ENCODE measurements at places on chromosomes 2 and 18.
A peak's percentile ranks its signal among the peaks of the same experiment; 100 is the strongest.

DNA sequence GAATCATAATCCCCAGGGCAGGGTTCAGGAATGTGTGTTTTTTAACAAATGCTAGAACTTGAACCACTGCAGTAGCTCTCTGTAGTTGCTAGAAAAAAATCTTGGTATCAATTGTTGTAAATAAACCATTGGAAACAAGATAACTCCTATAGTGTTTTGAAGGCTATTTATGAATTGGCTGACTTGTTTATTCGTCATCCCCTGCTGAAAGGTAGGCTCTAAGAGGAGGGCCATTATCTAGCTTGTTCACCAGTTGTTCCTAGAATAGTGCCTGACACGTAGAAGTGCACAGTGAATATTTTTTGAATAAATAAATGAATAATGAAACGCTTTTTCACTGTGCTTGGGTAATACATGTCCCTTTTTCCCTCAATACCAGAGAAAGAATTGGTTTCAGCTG, 211.4 kb downstream of the BABAM2 start:
- DNase-seq: no peak

- no peak for DNase-seq
Measured at GRCh38 chr2:232132181-232132580, 170.7 kb downstream of the DIS3L2 start.

- DNase-seq: no peak
Measured at GRCh38 chr2:229422063-229422462, 151.0 kb upstream of the PID1 start.

DNA sequence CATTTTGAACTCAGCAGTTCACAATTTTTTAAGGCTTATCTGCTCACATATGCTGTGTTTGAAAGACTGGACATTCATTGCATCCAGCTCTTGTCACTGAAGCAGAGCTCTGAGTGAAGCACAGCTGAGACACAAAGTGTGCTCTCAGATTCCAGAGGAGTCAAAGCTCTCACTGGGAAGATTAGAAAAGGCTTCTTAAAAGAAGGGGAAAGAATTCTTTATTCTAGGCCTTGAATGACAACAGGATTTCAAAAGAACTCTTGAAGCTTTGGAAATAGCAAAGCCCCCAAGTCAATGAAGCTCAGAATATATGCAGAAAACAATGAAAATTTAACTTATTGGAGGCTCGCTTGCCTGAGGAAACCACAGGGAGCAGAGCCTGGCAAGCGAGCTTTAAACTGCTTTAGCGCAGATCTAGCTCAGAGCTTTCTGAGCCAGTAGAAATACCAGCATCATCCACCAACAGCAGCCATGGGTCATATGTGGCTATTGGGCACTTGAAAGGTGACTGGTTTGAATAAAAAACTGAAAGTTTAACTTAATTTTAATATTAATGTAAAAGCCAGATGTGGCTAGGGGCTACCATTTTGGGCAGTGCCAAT, 369.7 kb downstream of the OSR1 start:
- no peak for DNase-seq

GRCh38 chr2:238231251-238231793, 8.5 kb downstream of the HES6 start:
- no peak for DNase-seq

DNA sequence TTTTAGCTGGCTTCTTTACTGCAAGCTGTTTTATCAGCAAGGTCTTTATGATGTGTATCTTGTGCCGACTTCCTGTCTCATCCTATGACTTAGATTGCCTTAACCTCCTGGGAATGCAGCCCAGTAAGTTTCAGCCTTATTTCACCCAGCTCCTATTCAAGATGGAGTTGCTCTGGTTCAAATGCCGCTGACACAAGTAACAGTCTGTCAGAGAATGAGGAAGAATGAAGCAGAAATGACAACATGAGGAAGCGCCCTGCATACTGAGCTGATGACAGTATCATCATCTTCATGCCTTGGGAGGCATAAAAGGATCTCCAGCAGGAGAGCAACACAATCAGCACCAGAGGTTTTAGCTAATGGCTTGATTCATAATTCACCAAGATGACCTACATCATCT, 309.4 kb downstream of the NBAS start:
- no peak for DNase-seq

GRCh38 chr2:208608122-208608835, 201.7 kb downstream of the PTH2R start:
- no peak for DNase-seq

- DNase-seq: no peak
Measured at GRCh38 chr2:96601382-96602292, 36.5 kb downstream of the KANSL3 start.

GRCh38 chr2:201807452-201807999, 1.2 kb downstream of the CDK15 start:
- DNase-seq: no peak

GRCh38 chr2:109352898-109353689, 224.1 kb downstream of the SH3RF3 start:
- DNase-seq: no peak

- no peak for DNase-seq
Measured at GRCh38 chr18:49135877-49136276, 185.1 kb upstream of the SMAD7 start.

- no peak for DNase-seq
Measured at GRCh38 chr18:13811993-13812392, 12.0 kb upstream of the MC5R start.

DNA sequence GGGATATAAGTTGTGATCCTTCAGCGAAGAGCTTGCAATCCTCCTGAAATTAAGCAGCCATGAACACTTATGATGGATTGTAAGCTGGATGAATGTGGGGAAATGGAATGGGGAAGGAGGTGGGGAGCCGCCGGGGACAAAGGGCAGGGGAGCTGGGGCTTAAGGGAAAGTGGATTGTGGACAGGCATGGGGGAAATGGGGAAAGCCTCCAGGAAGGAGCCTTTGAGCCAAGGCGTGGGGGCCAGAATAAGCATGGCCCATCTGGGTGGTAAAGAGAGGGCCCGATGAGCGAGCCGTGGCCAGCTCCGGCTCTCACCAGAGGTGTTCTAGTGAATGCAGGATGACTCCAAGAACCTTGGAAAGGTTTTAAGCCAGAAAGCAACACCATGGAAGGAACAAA, 124.0 kb downstream of the SMAD7 start:
- no peak for DNase-seq

DNA sequence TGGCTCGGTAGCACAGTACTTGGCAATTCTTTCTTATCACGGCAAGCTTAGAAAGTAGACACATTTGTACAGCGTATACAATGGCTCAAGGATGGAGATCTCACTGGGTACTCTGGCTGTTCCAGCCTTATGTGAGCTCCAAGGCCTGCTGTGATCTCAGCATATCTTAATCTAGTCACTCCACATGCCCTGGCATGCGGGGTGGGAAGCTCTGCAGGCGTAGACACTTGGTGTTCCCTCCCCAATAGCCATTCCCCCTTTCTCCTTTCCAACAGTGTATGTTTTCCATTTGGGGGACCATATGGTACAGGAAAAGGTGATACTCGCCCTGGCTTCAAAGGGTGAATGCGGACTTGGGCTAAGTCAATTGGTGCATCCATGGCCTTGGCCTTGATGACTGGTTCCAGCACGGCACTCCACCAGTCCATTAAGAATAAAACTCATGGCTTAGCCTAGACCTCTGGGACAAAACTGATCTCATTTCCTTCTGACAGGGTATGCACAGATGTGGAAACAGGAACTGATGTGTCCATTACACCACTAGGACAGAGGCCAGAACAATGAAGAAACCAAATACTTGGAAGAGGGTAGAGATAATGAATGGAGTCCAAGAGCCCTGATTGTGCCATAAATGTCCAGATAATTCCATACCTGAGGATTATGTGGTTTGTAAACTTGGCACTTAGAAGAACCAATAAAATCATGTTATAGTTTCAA, 28.4 kb downstream of the TGIF1 start:
- DNase-seq: no peak

DNA sequence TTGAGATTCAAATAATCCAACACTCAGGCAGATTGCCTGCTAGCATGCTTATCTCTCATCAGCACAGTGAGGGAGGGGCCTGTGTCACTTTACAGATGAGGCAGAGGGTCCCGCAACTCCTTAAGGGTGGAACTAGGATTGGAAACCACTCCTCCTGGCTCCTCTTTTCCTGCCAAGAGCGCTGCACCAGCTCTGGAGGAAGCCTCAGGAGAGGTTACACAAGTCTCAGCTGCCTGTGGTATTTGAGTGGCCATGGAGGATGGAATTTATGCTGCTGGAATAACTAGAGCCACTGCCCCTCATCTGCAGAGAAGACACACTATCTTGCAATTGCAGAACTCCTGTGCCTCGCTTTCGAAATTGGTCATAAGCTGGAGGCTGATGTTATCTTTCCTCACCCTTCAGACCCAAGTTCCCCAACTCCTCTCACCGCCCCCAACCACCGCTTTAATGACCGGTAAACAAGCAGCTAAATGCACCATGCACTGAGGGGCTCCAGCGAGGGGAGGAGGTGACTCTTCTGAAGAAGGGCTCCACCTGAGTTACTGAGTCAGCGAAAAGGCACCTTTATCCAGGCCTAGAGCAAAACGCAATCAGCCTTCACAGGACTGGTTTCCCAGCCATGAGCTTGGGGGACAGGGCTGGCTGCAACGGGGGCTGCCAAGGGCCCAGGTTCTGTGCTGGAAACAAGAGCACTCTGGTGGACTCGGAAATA, 245.8 kb downstream of the SOX11 start:
- no peak for DNase-seq

- no peak for DNase-seq
Measured at GRCh38 chr2:145812165-145812554, 1292.2 kb upstream of the ZEB2 start.

GRCh38 chr18:54387631-54388030, 29.9 kb downstream of the C18orf54 start:
- peak; percentile 49 for DNase-seq

GRCh38 chr2:55163941-55164390, 68.1 kb downstream of the CLHC1 start:
- DNase-seq: no peak

GRCh38 chr2:94861308-94862152, 9.7 kb upstream of the TEKT4 start:
- DNase-seq: no peak

GRCh38 chr2:131156452-131157149, 51.5 kb downstream of the PLEKHB2 start:
- no peak for DNase-seq

- DNase-seq: no peak
Measured at GRCh38 chr18:62876828-62877227, 161.5 kb downstream of the PHLPP1 start.

DNA sequence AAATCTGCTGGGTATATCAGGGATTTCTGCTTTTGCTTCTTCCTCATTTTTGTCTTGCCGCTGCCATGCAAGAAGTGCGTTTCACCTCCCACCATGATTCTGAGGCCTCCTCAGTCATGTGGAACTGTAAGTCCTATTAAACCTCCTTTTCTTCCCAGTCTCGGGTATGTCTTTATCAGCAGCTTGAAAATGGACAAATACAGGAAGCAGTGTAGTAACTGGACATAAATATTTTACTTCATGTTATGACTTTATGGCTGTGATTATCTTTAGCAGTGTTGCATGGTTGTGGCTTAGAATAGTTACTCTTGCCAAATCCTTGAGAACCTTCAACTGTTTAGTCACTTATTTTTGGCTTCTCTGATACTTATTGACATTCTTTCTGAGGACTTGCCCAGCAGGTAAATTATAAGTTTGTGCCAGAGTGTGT, 66.2 kb upstream of the DLX2 start:
- DNase-seq: no peak

- no peak for DNase-seq
Measured at GRCh38 chr2:161650116-161651015, 26.1 kb downstream of the SLC4A10 start.

DNA sequence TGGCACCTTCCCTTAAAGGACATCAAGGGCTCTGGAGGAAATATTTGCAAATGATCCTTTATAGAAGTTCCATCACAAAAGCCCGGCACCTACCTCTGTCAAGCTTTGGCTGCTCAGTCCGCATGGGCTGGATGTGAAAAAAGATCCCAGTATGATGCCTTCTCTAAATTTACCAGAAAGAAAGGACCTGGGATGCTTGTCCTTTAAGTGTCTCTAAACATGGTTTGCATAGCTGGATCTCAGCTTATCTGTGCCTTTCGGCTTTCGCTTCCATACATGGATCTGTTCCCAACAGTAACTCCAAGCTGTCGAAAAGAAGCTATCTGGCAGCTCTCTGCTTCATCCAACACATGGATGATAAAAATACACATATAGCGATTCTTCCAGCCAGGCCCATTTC, 60.4 kb upstream of the SLC8A1 start:
- DNase-seq: no peak

DNA sequence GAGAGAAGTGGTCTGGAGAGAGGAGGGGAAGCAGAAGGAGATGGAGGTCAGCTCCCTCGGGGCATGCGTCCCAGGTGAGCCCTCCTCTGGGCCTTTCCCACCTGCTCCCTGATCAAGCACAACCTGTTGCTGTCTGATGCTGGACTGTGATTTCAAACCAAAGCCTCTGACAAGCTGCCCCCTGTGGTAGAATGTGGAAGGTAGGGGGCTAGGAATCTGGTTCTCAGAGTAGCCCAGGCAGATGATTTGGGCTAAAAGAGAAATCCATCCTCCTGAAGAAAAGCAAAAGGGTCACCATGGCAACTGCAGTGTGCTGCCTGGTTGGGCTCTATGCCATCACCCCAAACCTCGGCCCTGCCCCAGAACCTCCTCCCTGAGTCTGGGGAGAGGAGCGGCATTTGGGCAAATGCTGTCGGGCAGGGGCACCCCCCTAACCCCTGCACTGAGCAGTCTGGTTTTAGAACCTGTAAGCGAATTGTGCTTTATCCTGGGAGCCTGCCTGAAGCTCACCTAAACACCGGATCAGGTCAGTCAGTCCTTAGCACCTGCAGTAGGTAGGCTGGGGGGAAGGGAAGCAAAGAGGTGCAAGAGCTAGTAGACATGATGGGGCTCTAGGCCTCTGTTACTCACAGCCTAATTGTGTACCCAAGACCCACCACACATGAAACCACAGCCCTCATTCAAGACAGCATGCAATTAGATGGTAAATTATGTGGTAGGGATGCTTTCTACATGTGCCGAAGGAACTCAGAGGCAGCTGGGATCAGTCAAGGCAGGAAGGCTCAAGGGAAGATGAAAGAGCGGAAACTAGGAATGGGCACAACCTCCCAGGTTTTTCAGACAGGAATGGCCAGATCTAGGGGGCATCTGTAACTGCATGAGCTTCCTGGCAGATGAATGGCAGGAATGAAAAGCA, 83.5 kb downstream of the DNMT3A start:
- DNase-seq: no peak

- no peak for DNase-seq
Measured at GRCh38 chr18:59961070-59961469, 61.3 kb downstream of the PMAIP1 start.

DNA sequence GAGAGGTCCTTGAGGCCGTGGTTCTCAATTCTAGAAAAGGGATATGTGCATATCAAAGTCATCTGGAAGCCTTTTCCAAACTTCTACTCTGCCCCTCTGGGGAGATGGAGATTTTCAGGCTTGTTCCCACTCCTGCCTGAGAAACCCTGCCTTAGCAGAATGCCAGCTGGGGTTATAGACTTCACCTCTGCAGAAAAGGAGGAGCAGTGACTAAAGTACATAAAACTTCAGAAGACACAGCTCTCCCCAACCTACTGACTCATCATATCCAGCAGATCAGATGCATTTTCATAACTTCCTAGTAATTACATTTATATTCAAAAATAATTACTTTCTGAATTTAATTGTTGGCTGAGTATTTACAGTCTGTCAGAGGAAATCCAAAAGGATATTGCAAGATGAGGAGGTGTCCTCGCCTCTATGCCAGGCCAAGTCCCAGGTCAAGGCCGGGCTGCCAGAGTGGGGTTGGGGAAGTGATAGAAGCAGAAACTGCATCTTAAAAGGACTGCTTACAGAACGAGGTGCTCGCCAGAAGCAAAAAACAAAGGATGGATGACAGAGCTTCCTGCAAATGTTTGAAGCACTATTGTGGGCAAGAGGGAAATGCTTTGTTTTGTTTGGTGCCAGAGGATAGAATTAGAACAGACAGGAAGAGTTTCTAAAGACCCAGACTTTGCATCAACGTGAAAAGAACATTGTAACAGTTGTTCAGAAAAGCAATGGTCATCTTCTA, 75.6 kb upstream of the APCDD1 start:
- peak; percentile 17 for DNase-seq

Measured in HS-27A (cell line).